ENCODE measurements at places on chromosomes 12 and 14. TPM values are rescaled to one million over a fixed set of nuclear protein-coding genes. Genes with fewer than 3 reads are reported as not detected.

- DNase-seq = no peak
These were observed 20.1 kb downstream of the MBIP start for GRCh38 chr14:36300337-36300736.

DNA sequence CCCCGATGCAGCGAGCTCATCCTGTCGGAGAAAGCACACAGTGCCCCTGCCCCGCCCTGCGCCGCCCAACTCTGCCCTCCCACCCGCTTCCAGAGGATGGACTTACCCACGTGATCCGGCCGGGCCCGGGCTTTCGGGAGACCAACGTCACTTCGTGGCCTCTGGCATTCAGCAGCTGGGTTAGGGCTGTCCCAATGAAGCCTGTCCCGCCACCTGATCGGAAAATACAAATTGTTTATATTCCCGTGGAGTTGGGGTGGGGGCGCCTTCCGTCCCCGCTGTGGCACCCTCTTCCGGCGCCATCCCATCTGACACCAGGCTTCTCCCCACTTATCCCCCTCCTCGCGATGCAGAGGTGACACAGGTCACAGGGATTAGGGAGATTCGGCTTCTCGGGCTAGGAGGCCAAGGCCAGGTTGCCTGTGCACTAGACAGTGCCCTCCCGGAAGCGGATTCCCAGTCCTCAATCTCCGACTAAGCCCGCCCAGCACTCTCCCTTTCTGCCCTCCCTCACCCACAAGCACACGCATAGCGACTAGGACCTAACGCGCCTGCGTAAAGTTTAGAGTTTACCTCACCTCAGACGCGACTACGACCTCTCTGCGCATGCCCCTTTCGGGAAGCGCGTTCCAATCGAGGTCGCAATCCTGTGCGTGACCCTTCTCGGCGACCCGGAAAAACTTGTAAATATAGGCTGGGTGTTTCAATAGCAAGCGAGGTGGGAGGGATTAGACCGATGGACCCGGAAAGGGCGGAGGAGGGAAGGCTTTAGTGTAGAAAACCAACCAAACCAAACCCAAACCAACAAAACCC lies at the start of gene SDR39U1:
Gene SDR39U1, minus strand, starts transcription at position 537 of the 813 bp plus-strand sequence. Its CDS starts 7 bp downstream, at position 530.
- DNase-seq = peak; percentile 98

DNA sequence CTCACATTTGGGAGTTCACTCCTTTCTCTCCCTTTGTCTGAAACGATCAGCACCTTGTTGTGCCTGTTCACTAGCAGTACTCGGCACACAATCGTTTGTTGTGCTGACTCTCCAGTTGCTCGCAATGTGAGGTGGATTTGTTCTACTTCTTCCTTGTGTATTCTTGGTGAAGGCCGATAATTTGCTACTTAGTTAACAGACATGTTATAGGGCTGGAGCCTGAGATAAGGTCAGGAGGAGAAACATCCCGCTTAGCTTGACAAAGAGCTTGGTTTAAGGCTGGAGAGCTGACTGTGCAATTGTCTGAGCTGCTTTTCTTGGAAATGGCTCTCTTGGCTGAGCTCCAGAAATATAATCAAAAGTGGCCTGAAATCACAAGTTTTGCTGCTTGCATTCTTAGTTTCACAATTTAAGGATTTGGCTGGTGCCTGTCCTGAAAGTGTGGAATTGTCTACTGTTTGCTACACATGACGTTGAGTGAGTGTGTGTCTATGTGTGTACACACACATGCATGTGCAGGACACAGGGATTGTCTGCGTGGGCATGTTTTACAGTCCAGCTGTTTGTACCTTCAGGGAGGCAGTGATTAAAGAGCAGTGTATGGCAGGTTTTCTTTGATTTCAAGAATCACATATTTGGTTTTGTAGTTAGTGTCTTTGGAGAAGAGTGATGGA lies 77.7 kb downstream of the ARF6 start:
- DNase-seq = no peak

DNA sequence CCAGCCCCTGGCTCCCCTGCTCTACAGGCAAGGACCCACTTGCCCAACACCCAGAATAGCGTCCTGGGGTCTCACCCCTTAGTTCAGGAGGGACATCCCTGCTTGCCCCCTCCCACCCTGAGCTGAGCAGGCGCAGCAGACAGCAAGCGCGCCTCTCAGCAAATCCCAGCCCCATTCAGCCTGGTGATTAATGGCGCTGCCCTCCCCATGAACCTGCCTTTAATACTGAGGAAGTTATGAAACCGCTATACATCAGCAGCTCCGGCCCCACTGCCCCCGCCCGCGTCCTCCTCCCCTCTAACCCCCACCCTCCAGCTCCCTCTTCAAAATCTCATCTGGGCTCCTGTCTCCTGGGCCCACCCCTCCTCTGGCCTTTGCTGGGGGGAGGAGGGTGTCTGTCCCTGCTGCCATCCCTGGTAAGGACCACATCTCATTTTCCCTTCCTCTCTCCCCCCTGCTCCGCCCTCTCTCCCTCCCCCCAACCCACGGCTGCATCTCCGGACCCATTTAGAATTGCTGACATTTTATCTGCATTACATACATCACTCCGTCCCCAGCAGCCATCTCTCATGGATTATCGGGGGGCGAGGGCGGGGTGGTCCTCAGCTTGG lies 7.1 kb upstream of the SMUG1 start:
- no peak for DNase-seq

DNA sequence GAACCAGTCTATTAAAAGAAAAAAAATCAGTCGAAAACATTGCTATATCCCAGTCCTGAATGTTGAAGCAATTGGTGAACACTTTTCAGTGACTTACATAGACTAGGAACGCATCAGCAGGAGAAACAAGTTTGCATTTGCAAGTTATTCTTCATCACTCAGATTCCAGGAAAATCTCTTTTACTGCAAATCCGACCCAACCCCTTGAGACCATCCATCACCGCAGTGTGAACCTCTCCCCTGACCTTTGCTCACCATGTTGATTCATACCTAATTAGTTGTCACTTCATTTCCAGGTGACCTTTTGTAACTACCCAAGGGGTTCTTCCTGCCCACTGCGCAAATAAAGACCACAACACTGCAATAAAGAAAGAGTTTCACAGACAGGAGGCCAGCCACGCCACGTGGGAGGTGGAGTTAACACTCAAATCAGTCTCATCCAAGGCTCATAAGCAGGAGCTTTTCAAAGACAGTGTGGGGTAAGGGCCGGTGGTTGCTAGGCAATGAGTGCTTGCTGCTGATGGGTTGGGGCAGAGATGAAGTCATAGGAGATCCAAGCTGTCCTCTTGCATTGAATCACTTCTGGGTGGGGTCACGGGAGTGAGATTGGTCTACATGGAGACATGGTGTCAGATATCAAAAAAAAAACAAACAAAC lies 241.3 kb upstream of the TMEM132C start:
- DNase-seq = no peak

DNA sequence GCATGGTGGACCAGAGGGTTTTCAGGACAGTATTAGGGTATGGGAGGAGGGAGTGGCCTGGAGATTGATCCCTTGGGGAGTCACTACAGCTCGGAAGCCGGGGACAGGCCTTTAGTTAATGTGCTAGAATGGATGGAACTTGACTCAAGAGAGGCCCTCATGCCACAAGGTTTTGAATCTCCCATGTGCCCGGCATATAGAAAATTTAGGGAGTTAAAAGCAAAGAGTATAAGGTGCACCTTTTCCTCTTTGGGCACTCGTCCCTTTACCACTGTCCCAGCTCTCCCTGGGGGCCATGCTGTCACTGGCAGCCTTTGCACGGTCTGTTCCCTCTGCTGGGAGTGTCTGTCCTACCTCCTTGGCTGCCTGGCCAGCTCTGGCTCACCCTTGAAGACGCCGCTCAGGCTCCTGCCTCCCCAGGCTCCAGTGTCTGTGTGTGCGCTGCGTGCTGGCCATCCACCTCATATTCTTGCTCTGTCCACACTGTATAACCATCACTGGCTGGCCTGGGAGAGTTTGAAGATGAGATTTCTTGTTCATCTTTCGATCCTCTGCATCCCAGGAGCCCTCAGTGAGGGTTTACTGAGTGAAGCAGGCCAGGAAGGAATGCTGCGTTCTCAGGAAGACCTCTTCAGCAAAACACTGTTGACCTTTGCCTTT lies 161.3 kb downstream of the ZFP36L1 start:
- no peak for DNase-seq

GRCh38 chr12:12684375-12685106 lies 11.4 kb downstream of the GPR19 start:
- DNase-seq = no peak

DNA sequence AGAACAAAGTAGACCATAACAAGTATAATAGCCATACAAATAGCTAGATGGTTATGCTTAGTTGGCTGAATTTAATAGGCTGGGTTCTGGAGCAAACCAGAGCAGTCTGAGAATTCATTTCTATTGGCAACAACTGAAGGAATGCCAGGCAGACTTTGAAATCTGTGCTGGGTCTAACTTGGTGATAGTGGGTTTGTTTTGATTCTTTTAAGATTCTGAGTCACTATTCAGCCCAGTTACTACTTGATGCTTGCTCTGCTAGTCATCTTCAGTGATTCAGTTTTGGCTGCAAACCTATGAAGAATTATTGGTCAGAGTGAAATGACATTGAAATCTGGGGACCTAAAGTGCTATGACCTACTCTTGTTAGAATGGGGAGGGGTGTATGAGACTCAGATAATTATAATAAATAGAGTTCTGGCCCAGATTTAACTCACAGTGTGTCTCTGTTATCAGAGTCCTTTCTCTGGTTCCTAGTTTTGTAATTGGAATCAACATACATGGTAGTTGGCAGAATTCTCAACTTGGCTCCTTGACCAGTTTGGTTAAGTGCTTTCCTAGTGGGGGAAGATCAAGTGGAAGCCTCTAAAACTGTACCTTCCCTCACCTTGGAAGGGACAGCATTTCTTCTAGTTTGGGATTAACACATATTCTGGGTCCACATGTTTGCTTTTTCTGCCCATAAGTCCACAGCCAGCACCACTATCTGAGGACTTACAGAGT lies 43.5 kb downstream of the MNAT1 start:
- peak; percentile 63 for DNase-seq

OTUB2 gene
- polyA plus RNA-seq = 2.1 TPM

OR11H7 gene
- not detected for polyA plus RNA-seq

OR6C76 gene
- polyA plus RNA-seq = not detected

CCDC77 gene
- polyA plus RNA-seq = 7.3 TPM

BCL2L14 gene
- not detected for polyA plus RNA-seq

DAO gene
- polyA plus RNA-seq = not detected
